CD8-positive, alpha-beta T cell (primary cell): ENCODE measurements at places on chromosomes 7 and 10.

- DNase-seq, result no peak
Measured at GRCh38 chr10:63343476-63343875, 122.3 kb downstream of the JMJD1C start.

DNA sequence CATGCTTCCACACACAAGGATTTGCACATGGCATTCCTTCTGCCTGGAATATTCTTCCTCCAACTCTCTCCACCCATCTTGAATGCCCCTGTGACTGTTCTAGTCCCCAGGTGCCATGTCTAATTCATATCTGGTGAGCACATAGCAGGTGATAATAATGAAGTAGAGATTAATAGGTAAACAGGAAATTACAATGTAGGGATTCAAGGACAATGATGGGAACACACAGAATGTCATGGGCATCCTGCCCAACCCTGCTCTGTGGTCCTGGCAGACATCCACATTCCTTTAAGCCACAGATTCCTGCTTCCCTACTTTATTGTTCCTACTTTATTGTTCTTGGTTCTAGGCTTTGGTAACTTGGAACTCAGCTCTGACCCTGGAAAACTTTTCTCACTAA is 115.8 kb downstream of the THSD7A start:
- no peak for DNase-seq

GRCh38 chr10:7337431-7338171 is 73.2 kb downstream of the SFMBT2 start:
- no peak for DNase-seq

DNA sequence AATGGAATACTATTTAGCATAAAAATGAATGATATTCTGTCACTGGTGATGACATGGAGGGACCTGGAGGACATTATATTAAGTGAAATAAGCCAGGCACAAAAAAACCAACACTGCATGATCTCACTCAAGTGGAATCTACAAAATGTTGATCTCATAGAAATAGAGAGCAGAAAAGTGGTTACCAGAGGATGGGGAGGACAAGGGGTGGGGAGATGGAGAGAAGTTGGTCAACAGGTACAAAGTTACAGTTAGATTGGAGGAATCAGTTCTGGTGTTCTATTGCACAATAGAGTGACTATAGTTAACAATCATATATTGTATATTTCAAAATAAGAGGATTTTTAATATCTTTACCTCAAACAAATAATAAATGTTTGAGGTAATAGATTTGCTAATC is 24.7 kb upstream of the SLC18A3 start:
- no peak for DNase-seq

DNA sequence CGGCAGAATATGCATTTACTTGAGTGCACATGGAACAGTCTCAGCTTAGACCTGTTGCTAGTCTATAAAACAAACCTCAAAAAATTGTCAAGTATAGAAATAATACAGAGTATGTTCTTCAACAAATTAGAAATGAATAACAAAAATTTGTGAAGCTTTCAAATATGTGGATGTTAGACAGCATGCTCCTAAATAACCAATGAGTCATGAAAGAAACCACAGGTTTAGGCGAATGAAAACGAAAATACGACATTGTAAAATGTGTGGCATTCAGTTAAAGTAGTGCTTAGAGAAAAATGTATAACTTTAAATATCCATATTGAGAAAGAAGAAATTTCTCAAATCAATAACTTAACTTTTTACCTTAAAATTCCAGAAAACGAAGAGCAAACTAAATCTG is 760.0 kb upstream of the SORCS1 start:
- DNase-seq, result no peak

DNA sequence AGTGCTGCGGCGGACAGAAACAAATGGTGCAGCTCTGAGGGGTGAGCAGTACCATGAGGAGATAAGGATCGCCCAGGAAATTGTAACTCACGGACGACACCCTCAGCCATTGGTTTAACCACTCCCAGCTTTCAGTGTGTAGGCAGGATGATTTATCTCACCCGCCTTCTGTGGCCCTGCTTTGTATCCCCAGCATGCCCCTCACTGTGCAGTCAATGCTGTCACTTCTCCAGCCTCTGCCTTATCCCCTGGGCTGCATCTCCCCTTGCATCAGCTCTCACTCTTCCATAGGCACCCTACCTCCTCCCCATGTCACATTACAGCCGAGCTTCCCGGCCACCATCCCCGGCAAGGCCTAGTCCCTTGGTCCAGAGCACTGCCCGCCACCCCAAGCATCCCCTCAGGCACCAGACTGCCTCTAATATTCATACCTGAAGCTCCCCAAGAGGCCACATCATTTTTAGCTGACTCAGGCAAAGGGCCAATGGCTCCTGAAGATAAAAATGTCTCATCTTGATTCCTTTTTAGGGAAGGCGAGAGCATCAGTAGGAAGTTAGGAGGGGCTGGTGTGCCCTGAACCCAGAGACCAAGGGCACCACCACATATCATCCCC is 77.1 kb downstream of the CARD11 start:
- no peak for DNase-seq

DNA sequence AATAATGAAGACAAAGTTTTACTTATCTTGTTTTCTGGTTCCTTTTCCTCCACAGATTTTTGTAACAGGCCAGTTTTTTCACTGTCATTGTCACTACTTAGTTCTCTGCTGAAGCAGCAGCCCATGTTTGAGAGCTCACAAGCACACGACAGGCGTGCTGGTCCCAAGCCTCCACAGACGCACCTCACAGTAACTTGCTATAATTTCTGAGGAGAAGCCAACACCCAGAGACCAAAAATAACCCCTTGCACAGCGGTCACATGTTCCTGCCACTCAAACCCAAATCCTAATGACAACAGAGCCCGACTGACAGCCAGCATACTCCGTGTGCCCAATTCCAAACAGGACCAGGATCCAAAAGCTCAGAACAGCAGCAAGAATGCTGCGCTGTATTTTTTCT is 58.5 kb downstream of the LARP4B start:
- DNase-seq, result no peak

DNA sequence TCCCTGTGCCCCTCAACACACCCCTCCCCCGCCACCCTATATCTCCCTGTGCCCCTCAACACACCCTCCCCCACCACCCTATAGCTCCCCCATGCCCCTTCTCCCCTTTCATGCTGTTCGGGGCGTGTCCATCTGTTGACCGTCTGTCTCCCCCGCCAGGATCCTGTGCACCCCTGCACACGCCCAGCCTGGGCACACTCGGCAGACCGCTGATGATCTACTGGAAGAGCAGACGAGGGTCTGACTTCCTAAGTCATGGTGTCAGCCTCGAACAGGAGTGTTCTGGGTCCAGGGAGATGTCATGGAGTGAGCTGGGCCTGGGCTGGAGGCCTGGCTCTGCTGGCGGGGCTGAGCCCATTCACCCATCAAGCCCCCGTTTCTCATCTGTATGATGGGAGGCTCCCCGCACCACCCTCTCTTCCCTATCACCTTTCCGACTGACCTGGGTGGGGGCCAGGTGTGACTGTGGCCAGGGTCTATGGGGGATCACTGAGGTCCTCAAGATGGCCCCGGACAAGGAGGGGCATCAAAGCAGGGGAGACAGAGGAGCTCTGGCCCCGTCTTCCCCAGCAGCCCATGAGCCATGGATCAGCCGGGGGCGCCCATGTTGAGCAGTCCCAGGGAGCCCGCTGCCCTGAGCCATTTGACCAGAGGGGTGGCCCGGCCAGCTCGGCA is 48.3 kb downstream of the PDGFA start:
- DNase-seq, result no peak

DNA sequence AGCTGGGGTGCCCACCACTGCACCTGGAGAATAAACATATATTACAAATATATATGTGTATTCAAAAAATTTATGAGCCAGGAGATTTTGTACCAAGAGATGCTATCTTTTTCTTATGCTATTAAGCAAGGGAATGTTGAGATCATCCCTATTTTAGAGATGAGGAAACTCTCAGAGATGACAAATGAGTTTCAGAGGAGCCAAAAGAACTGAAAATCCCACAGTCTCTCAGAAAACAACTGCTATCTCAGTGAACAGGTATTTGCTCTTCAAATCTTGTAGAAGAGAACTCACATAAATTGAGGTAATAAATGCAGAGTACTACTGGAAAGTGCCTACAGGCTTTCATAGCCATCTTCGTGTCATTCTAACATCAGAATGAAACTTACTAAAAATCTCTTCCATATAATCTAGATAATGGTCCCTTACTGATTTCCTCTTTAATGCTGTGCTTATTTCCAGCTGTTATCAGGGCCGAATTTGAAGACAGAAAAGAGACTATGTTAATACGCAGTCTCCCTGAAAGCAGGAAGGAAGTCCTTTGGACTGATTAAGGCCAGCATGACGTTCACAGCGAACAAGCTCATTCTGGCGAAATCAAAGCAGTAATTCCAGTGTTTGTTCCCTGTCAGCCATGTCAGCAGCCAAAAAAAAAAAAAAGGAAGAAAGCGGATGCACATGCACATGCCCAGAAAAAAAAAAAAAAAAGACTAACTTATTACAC is 29.4 kb upstream of the ANAPC16 start:
- DNase-seq, result no peak

- no peak for DNase-seq
Measured at GRCh38 chr10:47256751-47257336, 43.2 kb upstream of the GDF10 start.
